ENCODE measurements at places on chromosomes 2 and 18.

DNA sequence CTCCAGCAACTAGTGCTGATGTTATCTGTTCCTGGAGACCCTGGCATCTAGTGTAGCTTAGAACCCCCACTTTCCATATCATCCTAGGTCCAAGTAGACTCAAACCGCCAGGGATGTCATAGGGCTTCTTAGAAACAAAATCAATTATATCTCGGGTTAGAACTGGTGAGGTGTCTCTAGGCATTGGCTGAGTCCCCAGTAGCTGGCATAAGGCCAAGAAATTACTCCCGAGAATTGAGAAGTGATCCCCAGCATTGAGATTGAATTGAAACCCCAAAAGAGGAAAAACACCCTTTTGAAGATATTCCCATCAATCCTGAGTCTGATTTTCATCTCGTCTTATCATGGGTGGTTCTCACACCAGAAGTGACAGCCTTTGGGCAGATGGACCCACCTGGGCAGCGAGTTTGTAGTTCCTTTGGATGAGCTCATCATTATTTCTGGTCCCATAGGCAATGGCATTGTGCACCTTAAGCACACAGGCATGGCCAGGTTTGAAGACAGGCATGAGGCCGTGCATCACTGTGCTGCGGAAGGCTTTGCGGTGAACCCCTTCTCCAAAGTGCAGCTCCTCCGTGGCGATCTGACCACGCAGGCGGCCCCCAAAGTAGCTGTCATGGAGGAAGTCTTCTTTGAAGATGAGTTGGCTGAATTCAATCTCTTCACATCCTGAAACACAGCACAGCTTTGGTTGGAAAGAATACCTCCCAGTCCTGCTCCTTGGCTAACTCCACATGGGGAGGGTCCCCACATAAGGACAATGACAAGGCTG lies 112.2 kb downstream of the ALPK2 start:
- no peak for DNase-seq

DNA sequence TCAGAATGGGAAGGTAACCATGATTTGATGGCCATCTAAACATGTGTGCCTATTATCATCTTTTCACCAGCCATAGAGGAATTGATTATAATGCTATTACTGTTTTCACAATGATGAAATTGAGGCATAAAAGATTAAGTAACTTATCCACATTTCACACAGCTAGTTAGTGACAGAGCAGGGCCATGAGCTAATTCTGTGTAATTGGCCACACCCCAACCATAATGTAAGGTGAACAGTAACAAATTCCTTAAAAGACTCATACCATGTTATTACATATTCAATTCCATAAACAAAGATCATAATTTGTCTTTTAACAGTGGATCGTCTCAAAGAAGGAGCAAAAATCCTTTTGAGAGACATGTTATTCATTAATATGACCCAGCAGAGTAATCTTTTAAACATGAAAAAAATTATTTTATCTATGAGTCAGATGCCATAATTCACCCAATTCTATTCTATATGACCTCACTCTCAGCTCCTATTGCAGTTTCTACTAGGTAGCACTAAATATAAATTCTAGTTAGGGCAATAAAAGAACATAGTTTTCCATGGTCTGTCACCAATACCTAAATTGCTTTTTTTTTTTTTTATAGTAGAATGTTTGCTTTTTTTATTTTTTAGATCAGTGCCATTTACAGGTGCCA lies 475.8 kb upstream of the SLC39A10 start:
- no peak for DNase-seq

DNA sequence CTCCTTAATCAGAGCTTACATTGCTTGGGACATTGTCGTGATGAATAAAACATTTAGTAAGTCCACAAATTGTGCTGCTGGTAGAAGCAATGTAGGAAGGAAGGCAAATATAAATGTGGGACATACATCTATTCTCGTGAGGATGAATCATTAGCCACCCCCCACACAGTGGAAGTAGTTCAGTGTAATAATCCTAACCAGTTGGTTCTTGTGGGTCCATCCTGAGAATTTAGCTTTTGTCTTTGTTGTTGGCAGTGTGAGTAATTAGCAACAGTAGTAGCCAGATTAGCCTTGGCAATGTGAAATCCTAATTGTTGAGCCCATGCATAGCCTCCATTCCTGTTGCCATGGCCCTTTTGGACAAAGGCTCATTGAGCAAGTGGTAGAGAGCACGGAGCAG lies 532.1 kb downstream of the FBXO15 start:
- no peak for DNase-seq

DNA sequence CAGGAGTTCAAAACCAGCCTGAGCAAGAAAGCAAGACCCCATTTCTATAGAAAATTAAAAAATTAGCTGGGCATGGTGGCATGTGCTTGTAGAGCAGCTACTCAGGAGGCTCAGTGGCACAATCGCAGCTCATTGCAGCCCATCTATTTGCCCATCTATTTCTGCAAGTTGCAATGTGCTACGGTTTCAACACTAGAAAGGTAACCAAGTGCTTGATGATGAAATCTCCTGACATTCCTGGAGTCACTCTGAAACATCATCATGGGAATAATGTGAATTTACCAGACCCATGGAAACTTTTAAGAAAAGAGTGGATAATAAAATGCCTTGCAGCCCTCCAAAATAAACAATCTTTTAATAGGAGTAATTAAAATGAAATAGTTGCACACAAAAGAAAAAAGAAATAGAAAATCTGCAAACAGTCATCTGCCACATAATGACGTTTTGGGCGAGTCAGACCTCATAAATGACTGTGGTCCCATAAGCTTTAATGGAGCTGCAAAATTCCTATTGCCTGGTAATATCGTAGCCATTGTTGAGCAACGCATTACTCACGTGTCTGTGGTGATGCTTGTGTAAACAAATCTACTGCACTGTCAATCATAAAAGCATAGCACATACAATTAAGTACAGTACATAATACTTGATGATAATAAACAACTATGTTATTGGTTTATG lies 46.6 kb upstream of the AMMECR1L start:
- DNase-seq, result peak; percentile 36

GRCh38 chr2:98385050-98385699 lies 38.9 kb downstream of the CNGA3 start:
- peak; percentile 68 for DNase-seq

DNA sequence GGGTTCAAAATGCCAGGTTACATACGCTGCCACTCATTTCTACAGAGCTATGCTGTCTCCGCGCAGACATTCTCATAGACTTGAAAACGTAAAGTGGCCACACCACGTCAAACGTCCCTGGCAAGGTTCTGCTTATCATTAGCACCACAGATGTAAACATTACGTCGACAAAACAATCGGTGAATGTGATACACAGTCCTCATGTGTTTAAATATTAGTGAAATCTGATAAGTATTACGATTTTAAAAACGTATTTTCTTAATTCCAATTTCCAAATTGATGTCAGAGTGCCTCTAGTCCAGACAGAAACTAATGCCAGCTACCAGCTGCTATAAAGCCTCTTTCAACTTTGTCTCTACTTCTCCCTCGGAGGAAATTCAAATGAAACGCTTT lies 1.2 kb downstream of the STK17B start:
- peak; percentile 23 for DNase-seq

- DNase-seq, result no peak
Measured at GRCh38 chr2:54569745-54570301, 113.7 kb downstream of the SPTBN1 start.

DNA sequence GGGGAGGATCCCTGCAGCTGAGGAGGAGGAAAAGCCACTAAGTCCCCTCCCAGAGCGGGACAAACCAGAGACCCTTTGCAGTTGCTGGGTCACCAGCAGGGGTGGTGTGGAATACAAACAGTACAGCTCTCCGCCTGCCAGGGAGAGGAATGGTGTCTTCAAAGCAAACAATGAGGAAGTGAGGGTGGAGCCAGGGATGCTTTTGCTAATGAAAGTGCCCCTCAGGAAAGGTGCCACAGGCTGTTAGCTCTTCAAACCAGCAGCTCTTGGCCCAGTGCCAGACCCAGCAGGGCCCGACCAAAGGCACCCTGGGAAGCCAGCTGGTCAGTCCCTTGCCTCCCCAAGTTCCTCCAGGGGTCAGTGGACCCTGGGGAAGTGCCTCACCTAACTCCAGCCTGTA lies 102.8 kb downstream of the HIBCH start:
- no peak for DNase-seq

- DNase-seq, result no peak
Measured at GRCh38 chr2:199659207-199659606, 191.8 kb downstream of the FTCDNL1 start.

- no peak for DNase-seq
Measured at GRCh38 chr2:155830351-155830750, 502.2 kb downstream of the NR4A2 start.

DNA sequence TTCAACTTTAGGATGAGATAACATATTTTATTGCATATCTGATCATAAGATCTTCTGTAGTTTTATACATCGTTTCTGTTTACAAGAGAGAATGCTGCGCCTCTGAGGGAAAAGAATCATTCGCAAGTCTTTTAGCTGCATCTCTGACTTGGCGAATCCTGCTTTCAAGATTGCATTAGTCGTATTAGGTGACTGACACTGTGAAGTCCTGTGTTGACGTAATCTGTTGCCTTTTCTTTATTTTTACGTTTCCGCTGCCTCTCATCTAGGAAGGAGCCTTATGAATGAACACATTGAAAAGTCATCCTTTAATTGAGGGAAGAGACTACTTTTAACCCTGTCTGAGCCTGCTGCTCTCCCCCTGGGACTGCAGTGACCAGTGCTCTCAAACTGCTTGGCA lies 101.5 kb downstream of the LDLRAD4 start:
- no peak for DNase-seq

GRCh38 chr2:153939124-153939796 lies 67.5 kb downstream of the GALNT13 start:
- no peak for DNase-seq

DNA sequence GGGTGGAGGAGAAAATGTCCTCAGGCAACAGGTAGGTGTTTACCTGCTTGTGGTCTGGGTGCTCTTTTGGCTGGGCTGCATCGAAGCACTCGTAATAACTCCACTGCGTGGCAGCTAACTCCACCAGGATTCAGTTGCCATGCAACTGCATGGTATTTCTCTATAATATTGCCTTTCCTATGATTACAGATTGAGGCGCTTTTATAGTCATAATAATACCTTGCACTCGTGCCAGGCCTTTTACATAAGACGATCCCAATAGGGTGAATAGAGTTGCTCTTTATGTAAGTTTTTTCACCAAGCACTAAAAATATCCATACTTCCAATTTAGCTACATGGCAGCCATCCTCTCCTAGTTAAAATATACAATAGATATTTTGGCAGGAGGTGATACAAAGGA lies 19.7 kb upstream of the NYAP2 start:
- DNase-seq, result no peak

- DNase-seq, result no peak
Measured at GRCh38 chr2:187419808-187420207, 28.2 kb downstream of the CALCRL start.

DNA sequence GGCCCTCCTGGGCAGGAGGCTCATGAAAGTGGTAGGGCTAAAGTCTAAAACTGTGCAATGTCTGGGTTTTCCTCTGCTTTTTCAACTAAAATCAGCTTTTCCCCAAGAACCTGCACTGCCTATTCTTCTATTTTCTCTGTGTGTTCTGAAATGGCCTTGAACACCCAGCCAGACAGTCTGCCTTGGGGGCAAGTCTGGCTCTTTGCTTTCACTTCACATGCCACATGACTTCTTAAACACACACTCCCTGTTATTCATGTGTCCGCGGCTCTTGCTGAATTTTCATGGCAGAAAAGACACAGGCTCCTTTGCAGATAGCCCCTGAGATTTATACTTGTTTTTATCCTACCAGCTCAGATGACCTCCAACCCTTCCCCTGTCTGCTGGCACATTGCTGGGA lies 10.6 kb upstream of the RPIA start:
- no peak for DNase-seq

GRCh38 chr2:64268330-64269048 lies 124.3 kb upstream of the PELI1 start:
- no peak for DNase-seq

GRCh38 chr2:217742276-217742675 lies 260.5 kb downstream of the TNS1 start:
- no peak for DNase-seq
